Stimulated activated CD8-positive, alpha-beta memory T cell treated with anti-CD3 and anti-CD28 coated beads, Interleukin-7, amount 100 ng/mL, for 48 hours (primary cell): ENCODE measurements at places on chromosomes 12 and 14.
A peak's percentile ranks its signal among the peaks of the same experiment; 100 is the strongest.

- DNase-seq = peak; percentile 25
Observed at GRCh38 chr12:51926718-51927117, 19.4 kb downstream of the ACVRL1 start.

DNA sequence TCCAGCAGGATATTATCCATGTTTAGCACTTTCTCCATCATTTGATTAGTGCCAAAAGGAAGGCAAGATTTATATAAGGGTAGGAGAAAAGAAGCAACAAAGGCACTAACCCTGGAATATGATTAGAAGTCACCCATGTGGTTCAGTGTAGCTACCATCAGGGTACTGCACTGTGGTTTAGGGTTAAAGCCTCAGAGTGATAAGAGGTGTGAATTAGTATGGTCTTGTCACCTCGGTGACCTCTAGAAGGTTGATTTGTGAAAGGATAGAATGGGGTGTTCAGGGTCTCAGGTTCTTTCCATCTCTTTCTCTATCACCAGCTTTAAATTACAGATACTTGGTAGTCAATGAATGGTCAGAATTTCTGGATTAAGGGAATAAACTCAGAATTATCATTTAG is 103.0 kb upstream of the TMTC2 start:
- no peak for DNase-seq

DNA sequence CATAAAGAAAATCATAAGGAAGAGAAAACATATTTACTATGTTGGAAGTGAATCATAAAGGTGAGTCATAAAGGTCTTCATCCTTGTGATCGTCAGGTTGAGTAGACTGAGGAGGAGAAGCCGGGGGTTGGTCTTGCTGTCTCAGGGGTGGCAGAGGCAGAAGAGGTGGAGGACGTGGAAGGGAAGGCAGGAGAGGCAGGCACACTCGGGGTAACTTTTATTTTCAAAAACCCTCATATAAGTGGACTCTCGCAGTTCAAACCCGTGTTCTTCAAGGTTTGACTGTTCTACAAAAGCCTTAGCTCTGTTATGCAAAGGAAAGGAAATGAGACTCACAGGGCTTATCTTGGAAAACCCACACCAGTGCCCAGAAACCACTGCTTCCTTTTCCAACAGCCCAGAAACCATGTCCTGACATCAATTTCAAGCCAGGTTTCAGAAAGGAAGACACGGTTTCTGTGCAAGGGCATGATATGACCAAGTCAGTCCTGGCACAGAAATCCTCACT is 14.0 kb downstream of the SMCO2 start:
- no peak for DNase-seq

- no peak for DNase-seq
Observed at GRCh38 chr12:74689929-74690328, 152.3 kb downstream of the ATXN7L3B start.

DNA sequence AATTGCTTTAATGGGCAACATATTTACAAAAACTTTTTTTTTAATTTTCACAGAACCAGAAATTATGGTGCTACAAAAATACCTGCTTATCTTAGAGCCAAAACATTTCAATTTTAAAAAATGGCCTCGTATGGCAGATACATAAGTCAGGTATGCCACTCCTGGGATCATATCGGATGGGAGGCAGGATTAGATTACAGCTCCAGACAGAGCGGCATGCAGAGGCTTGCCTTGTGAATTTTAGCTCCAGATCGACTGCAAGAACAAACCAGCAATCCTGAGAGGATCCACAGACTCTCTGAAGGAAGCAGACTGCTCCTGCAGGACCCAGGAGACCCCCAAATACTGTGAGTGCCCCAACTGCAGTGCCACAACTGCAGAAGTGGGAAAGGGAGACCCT is 169.3 kb upstream of the AMIGO2 start:
- no peak for DNase-seq

GRCh38 chr12:25655702-25656101 is 102.6 kb upstream of the LMNTD1 start:
- DNase-seq = no peak

DNA sequence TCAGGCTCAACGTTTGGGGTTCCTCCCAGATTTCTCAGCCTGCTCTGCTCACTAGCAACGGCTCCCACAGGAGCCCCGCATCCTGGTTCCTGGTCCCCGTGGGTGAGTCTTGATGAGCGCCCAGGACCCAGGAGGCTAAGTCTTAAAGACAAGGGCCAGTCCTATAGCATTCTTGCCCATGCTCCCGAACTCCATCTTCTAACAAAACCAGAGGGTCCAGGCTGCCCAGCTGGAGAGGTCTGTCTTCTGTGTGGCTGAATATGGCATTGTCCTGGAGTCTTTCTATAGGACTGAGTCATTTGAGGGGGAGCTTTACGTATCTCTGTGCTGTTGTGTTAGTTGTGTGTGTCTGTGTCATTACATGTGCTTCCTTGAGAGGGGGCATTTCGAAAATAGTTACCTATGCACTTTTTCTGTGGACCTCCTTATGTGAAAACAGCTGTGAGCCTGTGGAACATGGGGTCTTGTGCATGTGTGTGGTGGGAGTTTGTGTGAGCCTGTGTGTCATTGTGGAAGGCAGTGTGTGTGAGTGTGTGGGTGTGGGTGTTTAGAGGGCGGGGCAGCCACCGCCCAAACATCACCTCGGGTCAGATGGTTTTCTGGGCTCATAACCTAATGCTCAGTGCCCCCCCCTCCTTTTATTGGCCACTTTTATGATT is 9.1 kb upstream of the TBX5 start:
- no peak for DNase-seq

GRCh38 chr12:53151039-53151438 is 29.5 kb upstream of the ZNF740 start:
- DNase-seq = no peak

DNA sequence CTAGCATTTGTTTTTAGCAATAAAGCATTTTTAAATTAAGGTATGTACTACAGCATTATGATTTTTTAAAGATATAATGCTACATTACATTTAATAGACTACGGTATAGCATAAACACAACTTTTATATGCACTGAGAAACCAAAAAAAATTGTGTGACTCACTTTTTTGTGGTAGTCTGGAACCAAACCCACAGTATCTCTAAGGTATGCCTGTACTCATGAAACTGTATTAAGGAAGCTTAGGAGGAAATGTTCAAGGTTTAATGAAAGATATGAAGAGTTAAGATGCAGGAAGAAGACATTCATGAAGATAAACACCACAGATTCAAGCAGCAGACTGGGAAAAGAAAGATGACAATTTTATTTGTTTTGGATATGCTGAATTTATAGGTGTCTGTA is 51.7 kb downstream of the PPP1R12A start:
- no peak for DNase-seq

DNA sequence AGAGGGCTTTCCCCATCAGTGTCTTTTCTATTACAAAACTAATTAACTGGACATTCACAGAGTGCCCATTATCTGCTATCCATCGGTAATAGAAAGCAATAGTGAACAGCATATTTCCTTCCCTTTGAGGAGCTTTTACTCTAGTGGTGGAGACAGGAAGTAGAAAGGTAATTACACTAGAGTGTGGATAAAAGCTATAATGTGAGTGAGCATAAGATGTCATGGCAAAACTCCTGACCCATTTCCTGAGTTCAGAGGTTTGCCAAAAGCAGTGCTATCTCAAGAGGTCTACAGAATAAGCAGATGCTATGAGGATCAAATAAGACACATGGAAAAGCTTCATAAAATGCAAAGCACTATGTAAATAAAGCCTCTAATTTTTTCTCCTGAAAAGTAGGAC is 24.0 kb downstream of the TIMELESS start:
- no peak for DNase-seq

DNA sequence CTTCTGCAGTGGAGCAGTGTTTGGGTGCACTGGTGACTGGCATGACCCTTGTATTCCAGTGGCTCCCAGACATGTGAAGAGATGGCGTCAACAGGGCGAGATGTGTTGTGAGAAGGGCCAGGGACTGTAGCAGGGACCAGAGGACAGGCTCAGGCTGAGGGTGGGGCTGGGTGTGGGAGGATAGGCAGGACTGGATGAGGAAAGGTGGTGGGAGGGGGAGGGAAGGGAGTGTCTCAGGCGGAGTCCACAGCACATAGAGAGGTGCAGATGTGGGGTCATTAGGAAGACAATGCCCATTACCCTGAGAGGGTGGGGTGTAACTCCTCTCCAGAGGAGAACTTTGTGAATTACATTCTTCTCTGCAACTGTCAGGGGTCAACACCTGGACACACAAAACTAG is 78.5 kb downstream of the DICER1 start:
- DNase-seq = no peak

- DNase-seq = no peak
Observed at GRCh38 chr12:32379667-32380066, 19.7 kb upstream of the FGD4 start.

DNA sequence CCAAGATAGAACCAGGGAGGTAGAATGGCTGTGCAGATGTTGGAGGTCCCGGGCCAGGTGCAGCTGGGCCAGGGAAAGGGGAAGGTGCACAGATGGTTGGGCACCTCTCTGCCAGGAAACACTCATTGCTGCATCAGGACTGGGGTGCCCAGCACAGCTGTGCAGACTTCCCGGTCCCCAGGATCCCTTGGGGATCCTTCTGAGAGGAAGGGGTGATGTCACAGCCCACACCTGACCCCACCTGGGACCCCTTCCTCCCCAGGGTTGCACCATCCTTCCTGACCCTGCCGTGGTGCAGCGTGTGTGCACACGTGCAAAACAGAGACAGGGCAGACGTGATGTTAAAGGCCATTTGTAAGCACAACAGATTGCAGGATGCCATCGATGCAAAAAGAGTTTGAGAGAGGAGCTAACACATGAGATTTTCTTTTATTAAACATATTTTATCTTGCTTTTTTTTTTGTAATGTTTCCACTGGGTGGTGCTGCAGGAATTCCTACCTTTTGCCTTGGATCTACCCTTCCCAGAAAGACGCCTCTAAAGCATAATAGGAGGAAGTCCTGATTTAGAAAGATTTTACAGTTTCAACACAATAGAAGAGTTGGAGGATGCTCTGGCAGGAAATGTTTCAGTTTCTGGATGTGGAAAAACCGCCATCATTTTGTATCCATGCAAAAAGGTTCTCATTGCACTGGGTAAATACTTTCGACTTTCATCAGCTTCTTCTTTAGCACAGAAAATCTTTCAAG is 14.8 kb downstream of the ELK3 start:
- DNase-seq = no peak

- DNase-seq = no peak
Observed at GRCh38 chr12:19799216-19799615, 359.9 kb downstream of the AEBP2 start.

- DNase-seq = no peak
Observed at GRCh38 chr14:36319899-36320199, 588 bp downstream of the MBIP start.

DNA sequence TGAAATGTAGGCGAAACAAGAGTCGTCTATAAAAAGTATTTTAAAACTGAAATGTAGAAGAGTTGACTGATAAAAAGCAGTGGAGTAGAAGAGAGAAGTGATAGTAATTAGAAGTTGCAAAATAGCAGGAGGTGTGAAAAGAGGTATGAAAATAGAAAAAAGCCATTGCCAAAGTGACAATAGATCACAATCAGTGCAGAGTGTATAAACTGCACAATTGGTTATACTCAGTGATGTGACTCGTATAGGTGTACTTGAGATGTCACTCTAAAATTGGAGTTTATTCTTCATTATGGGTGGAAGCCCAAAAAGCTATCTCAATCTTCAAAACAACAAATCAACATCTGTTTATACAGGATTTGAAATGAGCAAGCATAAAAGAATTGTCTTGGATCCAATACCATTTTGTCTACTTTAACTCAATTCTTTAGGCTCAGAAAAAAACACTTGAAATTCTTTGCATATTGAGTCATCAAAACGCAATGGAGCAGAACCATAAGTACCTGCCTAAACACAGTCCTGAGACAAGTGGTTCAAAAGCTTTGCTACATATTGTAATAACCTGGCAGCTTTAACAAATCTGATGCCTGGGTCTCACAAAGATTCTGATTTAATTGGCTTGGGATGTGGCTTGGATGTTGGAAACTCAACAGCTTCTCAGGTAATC is 8.8 kb downstream of the IKBIP start:
- no peak for DNase-seq

DNA sequence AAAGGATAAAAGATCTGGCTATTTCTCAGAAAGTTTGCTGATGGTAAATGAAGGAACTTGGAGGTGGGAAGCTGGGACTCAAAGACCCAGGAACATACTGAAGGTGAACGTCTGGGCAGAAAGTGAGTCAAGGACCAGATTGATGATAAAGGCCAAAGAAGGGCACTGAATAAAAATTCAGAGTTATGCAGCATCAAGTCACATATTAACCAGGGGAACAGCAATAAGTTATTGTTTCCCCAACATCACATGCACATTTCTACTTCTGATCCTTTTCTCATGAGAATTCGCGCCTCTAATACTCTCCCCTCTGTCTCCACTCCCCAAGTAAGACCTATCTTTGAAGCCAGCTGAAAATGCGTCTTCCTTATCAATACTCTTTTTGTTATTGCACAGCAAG is 71.8 kb upstream of the SLC35F4 start:
- no peak for DNase-seq

GRCh38 chr14:44490966-44491365 is 16.1 kb downstream of the FSCB start:
- no peak for DNase-seq

DNA sequence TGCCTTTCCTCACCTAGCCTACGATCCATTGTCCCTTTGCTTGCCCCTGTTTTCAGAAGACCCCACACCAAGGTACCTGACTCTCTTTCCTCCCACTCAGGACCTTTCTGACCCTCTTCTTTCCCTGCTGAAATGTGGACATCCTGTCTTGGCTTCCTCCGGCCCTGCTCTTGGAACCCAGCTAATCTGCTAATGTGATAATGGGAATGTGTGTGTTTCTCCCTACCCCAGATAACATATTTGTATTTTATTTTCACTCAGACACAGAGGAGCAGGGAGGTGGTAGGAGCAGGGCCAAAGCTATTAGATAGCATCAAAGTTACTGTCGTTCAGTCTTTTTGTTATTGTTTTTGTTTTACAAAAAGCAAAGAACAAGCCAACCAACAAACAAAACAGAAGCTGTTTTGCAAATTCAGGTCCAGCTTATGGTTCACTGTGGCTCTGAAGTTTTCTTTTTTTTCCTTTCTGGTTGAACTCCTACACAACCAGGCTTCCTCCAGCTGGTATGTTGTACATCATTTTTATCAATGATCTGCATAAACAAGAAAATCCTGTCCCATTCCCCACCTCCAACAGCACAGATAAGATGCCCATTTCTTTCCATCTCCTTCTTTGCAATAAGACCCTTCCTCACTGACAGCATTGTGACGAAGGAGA is 137.3 kb downstream of the C12orf75 start:
- no peak for DNase-seq

DNA sequence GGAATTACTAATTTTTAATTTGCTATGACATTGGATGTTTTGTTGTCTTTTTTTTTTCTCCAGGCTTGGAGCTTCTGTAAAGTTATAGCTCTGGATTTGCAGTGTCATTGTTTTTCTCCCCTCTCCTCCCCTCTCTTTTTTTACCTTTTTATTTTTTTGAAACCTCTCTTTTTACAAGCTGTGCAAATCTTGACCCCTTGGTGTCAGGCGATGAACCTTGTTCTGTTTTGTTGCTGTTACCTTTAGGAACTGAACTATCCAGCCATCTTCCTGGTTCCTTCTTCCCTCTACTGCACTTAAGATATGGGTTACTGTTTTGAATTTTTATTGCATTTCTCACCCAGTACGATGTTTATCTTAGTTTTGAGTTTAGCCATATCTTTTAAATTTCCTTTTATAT is 13.7 kb downstream of the KTN1 start:
- DNase-seq = no peak
